Activated T-helper 17 cell treated with anti-CD3 and anti-CD28 coated beads, Interleukin-2, amount 50 U/mL, for 72 hours (primary cell): ENCODE measurements at places on chromosomes 12 and 14. TPM values are rescaled to one million over a fixed set of nuclear protein-coding genes. Genes with fewer than 3 reads are reported as not detected.

Gene TAS2R20
- 4.4 TPM for total RNA-seq

Gene PIANP
- 0.41 TPM for total RNA-seq

Gene OTOGL
- not detected for total RNA-seq

Gene SCYL2
- 31.2 TPM for total RNA-seq

Gene TMPRSS12
- total RNA-seq, result not detected

Gene SLC38A2
- total RNA-seq, result 203 TPM

Gene GPR132
- 49.5 TPM for total RNA-seq

Gene TEX22
- total RNA-seq, result 0.95 TPM

Gene OVCH1
- total RNA-seq, result not detected

Gene ALX1
- not detected for total RNA-seq

Gene VPS29
- 125 TPM for total RNA-seq

Gene GALC
- total RNA-seq, result 32.4 TPM
